Skin of body (tissue), 3 donors: ENCODE measurements at places on chromosomes 1 and 21. TPM values are rescaled to one million over a fixed set of nuclear protein-coding genes. Genes with fewer than 3 reads are reported as not detected.

The SIM2 gene
- not detected for total RNA-seq

GRCh38 chr1:45621501-45621836, 2.4 kb downstream of the CCDC17 start:
- DNase-seq = no peak

DNA sequence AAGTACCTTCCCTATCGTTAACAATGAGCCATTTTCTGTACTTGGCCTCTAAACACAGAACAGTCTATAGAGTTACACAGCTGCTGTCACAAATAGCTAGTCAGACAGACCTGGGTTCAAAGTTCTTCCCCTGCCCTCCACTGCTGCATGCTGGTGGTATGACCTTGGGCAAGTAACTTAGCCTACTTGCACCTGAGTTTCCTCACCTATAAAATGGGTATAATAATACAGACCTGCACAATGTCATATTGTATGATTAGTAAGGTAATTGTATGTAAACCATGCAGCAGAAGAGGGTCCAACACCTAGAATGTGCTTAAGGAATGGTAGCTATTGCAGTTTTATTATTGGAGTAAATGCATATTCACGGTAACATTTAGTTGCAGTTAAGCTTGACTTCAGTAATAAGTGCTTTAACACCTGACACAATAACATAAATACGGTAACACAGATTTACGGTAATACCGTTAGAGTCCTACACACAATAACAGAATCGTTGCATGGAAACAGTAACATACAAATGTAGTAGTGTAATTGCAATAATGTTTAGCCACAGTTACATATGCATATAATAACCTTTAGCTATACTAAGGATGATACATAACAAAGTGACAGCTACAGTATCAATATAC, 193.3 kb upstream of the CSF3R start:
- DNase-seq = no peak

The HCRTR1 gene
- not detected for total RNA-seq

- DNase-seq = no peak
Observed at GRCh38 chr21:19704832-19705231, 1293.4 kb upstream of the NCAM2 start.
